ENCODE measurements at places on chromosomes 6 and 20.

- DNase-seq = no peak
Observed at GRCh38 chr6:13404228-13404891, 76.0 kb upstream of the TBC1D7 start.

- no peak for DNase-seq
Observed at GRCh38 chr6:42315259-42315990, 97.8 kb upstream of the MRPS10 start.

GRCh38 chr6:11196511-11197174 is 35.8 kb downstream of the NEDD9 start:
- DNase-seq = no peak

GRCh38 chr6:129707882-129708495 is 2.0 kb downstream of the ARHGAP18 start:
- no peak for DNase-seq

- no peak for DNase-seq
Observed at GRCh38 chr6:81768150-81768942, 15.9 kb upstream of the TENT5A start.

Measured in COR-L47 (cell line).